ENCODE measurements at places on chromosomes 5 and 9. TPM values are rescaled to one million over a fixed set of nuclear protein-coding genes. Genes with fewer than 3 reads are reported as not detected.
A peak's percentile ranks its signal among the peaks of the same experiment; 100 is the strongest.

The AFF4 gene
- polyA plus RNA-seq = 5.5 TPM

The MARVELD2 gene
- 9.4 TPM for polyA plus RNA-seq

The MEGF10 gene
- polyA plus RNA-seq = not detected

The CNTFR gene
- 2.1 TPM for polyA plus RNA-seq

The GABRA6 gene
- polyA plus RNA-seq = not detected

DNA sequence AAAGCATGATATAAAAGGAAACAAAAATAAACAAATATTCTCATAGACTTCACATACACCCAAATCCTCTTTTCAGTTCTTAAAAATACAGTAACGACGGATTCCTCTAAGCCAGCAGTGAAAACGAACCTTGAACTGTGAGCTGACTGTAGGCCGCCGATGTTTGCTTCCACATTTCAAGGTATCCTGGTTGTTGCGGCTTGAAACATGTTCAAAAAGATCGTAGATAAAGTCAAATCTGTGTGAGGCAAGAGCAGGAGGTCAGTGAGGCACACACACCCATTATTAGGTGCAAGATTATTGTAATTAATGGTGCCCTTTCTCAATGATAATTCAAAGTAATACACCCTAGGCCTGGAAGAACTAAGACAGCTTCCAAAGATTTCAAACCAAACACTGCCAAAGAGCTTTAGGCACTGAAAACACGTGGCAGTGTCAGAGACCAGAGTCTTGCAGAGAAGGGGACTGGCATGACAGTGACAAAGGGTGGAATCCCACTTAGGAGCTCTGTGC, 141.2 kb upstream of the RETREG1 start:
- no peaks in the 10 kb centered on the region for H3K36me3 ChIP-seq
- no peaks in the 10 kb centered on the region for H3K4me1 ChIP-seq
- DNase-seq = no peak
- H3K4me3 ChIP-seq = no peak overlapping the region

- no peak overlapping the region for H3K27ac ChIP-seq
- H3K27me3 ChIP-seq = no peaks in the 10 kb centered on the region
- no peaks in the 10 kb centered on the region for H3K36me3 ChIP-seq
- no peaks in the 10 kb centered on the region for H3K4me1 ChIP-seq
Observed at GRCh38 chr5:20305463-20305862, 317.5 kb upstream of the CDH18 start.

DNA sequence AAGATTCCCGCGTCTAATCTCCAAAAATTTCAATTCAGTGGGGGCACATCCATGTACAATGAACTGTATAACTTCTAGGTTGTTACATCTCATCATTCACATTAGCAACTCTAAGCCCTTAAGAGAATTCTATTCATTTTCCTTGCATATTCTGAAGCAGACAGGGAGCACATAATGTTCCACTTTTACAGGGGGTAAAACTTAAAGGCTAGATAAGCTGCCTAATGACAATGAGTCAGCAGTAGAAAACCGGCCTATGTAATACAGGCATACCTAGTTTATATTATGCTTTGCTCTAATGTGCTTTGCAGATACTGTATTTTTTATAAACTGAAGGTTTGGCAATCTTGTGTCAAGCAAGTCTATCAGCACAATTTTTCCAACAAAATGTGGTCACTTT, 40.4 kb downstream of the PTAR1 start:
- no peaks in the 10 kb centered on the region for H3K4me1 ChIP-seq
- H3K36me3 ChIP-seq = no peaks in the 10 kb centered on the region
- no peaks in the 10 kb centered on the region for H3K27me3 ChIP-seq
- no peak overlapping the region for H3K4me3 ChIP-seq
- H3K27ac ChIP-seq = no peak overlapping the region
- DNase-seq = no peak

DNA sequence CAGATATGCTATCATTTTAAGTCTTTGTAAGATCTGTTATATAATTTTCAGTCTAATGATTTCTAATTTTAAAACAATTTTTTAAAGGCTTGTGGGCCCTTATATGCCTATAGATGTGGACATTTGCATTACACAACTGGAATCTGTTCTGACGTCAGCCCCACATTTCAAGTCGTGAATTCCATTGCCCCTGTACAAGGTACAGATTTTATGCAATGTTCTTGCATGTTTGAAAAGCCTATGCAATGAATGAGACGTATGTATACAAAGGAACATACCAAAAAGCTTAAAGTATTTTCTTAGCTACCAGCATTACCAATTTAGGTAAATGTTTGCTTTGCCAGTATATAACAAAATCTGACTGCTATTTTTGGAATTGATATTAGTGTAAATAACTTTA, 77.2 kb downstream of the ITGA1 start:
- peaks cover 2% of the 10 kb centered on the region for H3K36me3 ChIP-seq
- no peaks in the 10 kb centered on the region for H3K4me1 ChIP-seq
- no peak for DNase-seq
- peak overlapping the region; percentile 7 for H3K27ac ChIP-seq
- no peak overlapping the region for H3K4me3 ChIP-seq

- no peaks in the 10 kb centered on the region for H3K36me3 ChIP-seq
- no peaks in the 10 kb centered on the region for H3K27me3 ChIP-seq
- H3K4me1 ChIP-seq = no peaks in the 10 kb centered on the region
- no peak overlapping the region for H3K27ac ChIP-seq
- DNase-seq = no peak
Observed at GRCh38 chr9:106069241-106069640, 374.9 kb downstream of the TMEM38B start.

- H3K27ac ChIP-seq = no peak overlapping the region
- no peak overlapping the region for H3K4me3 ChIP-seq
- no peaks in the 10 kb centered on the region for H3K27me3 ChIP-seq
- DNase-seq = no peak
Observed at GRCh38 chr5:95261437-95262175, 23.3 kb downstream of the MCTP1 start.

DNA sequence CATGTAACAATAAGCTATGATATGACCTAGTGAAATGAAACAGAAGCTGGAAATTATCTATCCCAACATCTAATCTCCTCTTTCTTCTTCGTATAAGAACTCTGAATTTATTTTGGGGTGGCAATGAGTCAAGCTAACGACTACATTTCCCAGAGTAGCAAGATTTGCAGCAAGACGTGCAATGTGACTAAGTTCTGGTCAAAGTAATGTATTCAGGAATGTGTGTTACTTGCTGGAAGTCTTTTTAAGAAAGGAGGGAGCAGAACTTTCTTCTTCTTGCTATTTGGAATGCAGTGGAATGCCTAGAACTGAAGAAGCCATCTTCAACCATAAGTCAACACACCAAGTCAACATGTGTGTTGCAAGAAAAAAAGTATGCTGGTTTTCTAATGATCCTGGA, 406.6 kb upstream of the MEF2C start:
- H3K27ac ChIP-seq = no peak overlapping the region
- H3K36me3 ChIP-seq = no peaks in the 10 kb centered on the region
- H3K4me1 ChIP-seq = no peaks in the 10 kb centered on the region

DNA sequence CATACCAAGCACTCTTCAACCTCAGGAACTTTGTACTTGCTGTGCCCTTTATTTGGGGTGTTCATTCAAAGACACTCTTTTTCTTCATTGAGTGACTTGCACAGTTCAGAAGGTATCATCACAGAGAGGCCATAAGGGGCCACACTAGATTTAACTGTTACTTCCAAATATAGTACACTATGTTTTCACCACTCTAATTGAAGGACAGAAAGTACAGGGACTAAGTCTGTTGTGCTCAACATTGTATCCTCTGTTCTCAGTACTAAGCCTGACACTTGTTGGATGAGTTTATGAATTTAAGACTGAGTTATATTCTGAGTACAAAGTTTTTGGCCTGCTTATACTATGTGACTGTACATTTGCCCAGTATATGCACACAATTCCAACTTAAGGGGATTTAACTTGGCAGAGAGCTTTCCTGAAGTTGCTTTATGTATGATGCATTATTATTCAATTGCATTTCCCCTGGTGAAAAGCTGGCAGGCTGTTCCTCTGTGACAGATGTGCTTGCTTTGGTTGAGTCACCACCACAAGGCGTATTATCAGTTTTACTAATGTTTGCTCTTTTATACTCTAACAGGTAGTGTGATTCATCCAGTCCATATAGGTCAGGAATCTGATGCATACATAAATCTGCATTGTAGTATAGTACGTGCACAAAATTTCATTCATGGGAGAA, 714.8 kb downstream of the TLR4 start:
- H3K36me3 ChIP-seq = no peaks in the 10 kb centered on the region
- H3K4me1 ChIP-seq = no peaks in the 10 kb centered on the region
- H3K27me3 ChIP-seq = no peaks in the 10 kb centered on the region

DNA sequence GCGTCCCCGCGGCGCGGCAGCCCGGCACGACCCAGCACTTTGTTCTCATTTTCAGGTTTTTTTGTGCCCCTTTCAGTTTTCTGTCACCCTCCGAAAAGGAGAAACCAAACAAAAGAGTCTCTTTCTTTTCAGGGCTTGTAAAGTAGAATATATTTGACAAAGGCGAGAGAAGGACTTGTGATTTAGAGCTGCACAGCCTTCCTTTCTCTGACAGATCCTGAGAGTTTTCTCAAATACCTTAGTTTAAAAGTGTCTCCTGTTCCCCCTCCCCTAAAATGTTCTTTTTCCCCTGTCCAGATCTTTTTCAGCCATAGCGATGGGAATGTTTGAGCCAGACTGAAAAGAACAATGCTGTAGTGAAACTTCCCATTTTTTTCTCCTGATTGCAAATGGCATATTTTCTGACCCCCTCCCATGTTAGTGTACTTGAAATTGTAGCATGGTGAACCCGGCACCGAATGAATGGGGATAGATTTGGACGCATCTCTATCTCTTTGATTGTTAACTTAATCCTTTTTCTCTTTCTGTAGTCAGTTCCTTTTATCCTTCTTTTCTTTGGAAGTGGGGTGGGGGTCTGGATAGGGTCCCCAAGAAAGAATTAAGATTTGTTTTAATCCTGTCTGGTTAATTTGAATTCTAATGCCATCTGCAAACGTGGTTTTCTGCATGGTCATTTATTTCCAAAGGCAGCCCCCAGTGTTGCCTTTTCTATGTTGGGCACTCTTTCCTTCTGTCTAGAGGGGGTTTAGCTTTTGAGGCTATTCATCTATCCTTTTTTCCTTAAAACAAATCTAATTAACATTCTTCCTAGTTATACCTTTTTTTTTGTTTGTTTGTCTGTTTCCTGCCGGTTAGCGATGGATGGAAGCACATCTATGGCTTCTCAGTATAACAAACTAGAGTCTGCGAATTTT, 2.2 kb downstream of the ZSWIM6 start:
- DNase-seq = no peak
- no peaks in the 10 kb centered on the region for H3K36me3 ChIP-seq
- no peaks in the 10 kb centered on the region for H3K27me3 ChIP-seq
- peaks cover 2% of the 10 kb centered on the region for H3K4me1 ChIP-seq
- peak overlapping the region; percentile 96 for H3K4me3 ChIP-seq

- no peak overlapping the region for H3K4me3 ChIP-seq
- H3K27me3 ChIP-seq = no peaks in the 10 kb centered on the region
- no peak for DNase-seq
- no peaks in the 10 kb centered on the region for H3K4me1 ChIP-seq
- no peaks in the 10 kb centered on the region for H3K36me3 ChIP-seq
Observed at GRCh38 chr5:11852717-11853087, 51.5 kb downstream of the CTNND2 start.

GRCh38 chr9:75359638-75360037, 271.3 kb downstream of the OSTF1 start:
- DNase-seq = no peak
- no peak overlapping the region for H3K4me3 ChIP-seq
- no peaks in the 10 kb centered on the region for H3K4me1 ChIP-seq
- H3K27ac ChIP-seq = no peak overlapping the region
- no peaks in the 10 kb centered on the region for H3K36me3 ChIP-seq
- H3K27me3 ChIP-seq = no peaks in the 10 kb centered on the region
